ENCODE measurements at places on chromosomes 16 and 17.
A peak's percentile ranks its signal among the peaks of the same experiment; 100 is the strongest.

DNA sequence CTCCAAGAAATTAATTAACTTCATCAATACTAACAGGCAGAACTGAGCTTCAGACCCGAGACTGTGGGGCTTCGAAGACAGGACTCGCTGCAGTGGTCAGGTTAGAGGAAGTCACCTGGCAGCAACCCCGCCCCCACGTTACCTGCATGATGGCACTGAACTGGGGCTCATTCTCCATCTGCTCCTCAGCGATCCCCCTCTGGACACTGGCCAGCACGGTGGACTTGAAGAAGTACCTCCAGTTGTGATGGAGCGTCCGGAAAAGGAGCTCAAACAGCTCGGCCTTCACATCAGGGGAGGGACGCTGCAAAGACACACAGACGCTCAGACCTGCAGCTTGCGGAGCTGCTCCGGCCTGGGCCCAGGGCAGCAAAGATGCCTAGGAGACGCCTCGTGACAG is 40.9 kb upstream of the GSG1L start:
- no peak for DNase-seq

DNA sequence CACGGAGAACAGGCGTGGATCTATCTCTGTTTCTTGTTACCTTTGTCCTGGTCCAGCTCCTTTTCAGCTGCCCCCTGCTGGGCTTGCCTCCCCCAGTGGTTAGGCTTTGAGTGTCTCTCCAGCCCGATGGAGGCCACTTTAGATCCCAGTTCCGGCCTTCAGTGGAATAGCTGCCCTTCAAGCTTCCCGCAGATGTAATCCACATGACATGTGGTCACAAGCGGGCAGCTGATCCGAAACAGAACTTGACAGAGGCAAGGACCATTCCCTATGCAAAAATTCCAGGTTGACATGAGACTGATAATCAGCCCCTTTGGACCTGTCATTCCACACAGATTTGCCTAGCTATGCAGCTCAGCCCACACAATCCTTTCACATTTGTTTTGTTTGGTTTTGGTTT is 40.6 kb upstream of the AQP8 start:
- no peak for DNase-seq

DNA sequence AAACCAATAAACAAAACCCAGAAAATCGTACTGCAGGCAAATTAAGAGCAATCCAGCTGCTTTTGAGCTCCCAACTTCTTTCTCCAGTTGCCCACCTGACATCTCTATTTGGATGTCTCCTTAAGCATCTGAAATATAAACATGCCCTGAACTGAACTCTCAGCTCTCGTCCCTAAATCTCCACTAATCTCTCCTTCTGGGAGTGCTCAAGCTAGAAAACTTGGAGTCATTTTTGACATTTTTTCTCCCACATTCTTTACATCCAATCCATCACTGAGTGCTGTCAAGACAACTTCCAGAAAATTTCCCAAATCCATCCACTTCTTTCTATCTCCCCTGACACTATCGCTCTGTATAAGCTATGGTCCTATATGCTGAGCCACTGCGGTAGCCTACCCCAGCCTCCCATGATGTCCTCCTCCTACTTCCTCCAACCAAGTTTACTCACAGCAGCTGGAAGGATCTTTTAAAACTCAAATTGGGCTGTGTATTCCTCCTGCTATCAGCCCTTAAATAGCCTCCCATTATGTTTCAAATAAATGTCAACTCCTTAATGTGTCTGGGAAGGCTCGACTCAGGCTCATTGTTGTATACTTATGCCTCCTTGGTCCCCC is 53.1 kb downstream of the HS3ST3B1 start:
- no peak for DNase-seq

DNA sequence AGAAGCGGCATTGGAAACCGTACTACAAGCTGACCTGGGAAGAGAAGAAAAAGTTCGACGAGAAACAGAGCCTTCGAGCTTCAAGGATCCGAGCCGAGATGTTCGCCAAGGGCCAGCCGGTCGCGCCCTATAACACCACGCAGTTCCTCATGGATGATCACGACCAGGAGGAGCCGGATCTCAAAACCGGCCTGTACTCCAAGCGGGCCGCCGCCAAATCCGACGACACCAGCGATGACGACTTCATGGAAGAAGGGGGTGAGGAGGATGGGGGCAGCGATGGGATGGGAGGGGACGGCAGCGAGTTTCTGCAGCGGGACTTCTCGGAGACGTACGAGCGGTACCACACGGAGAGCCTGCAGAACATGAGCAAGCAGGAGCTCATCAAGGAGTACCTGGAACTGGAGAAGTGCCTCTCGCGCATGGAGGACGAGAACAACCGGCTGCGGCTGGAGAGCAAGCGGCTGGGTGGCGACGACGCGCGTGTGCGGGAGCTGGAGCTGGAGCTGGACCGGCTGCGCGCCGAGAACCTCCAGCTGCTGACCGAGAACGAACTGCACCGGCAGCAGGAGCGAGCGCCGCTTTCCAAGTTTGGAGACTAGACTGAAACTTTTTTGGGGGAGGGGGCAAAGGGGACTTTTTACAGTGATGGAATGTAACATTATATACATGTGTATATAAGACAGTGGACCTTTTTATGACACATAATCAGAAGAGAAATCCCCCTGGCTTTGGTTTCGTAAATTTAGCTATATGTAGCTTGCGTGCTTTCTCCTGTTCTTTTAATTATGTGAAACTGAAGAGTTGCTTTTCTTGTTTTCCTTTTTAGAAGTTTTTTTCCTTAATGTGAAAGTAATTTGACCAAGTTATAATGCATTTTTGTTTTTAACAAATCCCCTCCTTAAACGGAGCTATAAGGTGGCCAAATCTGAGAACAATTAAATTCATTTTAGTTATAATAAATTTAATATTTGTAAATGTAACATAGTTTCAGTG is 1.7 kb downstream of the HEXIM1 start:
- DNase-seq: peak; percentile 85

DNA sequence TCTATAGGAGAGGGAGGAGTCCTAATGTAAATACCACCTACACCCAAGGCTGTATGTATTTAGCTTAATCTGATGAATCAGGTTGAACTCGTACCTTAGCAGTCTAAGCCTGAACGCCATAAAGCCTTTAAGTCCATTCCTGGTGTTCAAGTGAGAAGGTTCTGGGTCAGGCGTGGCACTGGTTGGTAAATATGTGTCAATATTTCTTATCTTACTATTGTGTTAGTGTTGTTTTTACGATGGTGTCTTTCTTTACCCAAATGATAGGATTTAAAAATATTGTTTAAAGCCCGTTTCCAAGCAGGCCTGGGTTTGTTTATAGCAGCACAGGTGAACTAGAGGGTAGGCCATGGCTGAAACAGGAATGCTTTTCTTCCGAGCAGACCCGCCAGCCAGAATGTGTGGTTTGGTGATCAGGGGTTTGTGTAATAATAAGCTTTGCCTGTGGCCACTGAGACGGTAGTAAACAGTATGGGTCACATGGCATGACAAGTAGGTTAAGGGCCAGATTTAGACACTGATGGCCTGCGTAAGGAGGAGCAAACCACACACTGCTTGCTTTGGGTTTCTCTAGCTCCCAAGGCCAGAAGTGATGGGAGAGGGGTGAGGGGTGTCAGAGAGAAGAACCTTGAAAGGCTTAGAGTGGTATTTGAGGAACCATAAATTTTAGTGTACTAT is 3.3 kb downstream of the TMEM94 start:
- DNase-seq: peak; percentile 41

DNA sequence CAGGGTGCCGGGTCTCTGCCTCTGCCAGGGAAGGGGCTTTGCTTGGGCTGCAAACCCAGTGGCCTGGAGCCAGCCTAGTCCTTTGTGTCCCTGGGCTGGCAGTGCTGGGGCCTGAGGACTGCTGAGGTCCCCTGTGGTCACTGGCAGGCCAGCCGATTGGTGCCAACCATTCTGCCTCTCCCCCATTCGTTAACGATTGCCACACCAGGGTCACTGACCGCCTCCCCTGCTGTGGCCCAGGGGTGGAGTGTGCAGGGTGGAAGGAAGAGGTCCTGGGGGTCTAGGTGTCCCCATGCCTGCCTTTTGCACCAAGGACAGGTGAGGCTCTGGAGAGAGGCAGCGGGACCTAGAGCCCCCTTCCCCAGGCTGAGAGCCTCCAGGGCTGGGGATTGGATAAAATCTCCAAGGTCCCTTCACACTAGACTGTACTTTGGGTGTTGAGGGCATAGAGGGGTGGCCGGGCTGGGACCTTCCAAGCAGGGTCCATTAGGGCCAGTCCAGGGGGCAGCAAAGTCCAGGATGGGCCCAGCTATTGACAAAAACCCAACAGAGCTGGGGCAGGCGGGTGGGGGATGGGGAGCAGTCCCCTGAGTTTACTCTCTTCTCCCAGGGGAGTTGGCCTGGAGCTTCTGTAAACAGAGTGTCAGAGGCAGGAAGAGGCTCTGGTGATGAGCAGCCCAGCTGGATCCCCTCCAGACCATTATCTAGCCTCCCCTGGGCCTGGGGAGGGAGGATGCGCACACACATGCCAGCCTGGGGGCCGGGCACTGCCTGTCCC is 1.1 kb downstream of the VASN start:
- peak; percentile 43 for DNase-seq

GRCh38 chr16:2795395-2796143 is 2.7 kb upstream of the PRSS41 start:
- DNase-seq: peak; percentile 2

DNA sequence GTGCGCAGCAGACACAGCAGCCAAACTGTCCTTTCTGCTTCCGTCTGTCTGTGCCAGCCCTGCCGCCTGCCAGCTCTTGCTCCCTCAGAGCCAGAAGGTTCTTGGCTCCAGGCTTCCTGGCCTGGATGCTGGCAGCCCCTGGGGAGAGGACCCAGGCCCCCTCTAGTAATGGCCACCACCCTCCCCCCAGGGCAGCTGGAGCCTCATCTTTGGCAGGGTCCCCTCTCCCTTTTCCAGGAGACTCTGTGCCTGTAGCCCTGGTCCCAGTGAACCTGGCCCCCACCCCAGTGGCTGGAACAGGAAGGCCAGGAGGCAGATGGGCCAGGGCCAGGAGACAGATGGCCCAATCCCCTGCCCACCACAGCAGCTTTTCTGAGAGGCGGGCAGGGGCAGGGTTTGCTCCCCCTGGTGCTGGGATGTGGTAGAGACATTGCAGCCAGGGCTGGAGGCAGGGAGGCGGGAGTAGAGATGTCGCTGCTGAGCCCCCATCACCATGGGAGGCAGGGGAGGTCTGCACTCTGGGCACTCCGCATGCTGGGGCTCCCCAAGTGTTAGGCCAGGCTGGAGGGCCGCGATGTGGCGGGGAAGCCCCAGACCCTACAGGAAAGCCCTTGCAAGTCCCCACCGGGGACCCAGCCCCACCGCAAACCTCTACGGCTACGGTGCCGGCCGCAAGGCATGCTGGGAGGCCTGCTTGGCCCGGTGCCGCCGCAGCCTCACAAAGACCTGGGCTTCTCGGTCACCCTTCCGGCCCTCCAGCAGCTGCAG is 16.7 kb downstream of the UNC13D start:
- DNase-seq: peak; percentile 85

DNA sequence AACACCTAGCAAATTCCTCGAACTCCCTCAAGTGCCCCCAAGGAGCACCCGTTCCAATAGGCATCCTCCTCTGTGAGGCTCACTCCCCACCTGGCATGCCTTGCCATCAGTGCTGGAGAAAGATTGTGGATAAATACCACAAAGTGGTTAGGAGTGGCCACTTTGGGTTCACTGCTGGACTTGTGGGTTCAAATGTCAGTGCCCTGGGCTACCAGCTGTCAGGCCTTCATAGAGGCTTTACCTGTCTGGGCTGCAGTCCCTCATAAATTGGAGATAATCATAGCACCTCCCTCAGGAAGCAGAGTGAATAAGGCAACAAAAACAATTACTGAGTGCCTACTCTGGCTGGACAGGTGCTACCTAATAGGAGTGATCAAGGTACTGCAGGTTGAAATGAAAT is 1.5 kb upstream of the SYT17 start:
- no peak for DNase-seq

DNA sequence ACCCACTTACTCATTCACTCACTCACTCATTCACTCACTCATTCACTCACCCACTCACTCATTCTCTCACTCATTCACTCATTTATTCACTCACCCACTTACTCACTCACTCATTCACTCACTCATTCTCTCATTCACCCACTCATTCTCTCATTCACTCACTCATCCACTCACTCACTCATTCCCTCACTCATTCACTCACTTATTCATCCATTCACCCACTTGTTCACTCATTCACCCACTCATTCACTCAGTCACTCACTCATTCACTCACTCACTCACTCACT is 7.6 kb upstream of the CPSF4L start:
- DNase-seq: no peak

DNA sequence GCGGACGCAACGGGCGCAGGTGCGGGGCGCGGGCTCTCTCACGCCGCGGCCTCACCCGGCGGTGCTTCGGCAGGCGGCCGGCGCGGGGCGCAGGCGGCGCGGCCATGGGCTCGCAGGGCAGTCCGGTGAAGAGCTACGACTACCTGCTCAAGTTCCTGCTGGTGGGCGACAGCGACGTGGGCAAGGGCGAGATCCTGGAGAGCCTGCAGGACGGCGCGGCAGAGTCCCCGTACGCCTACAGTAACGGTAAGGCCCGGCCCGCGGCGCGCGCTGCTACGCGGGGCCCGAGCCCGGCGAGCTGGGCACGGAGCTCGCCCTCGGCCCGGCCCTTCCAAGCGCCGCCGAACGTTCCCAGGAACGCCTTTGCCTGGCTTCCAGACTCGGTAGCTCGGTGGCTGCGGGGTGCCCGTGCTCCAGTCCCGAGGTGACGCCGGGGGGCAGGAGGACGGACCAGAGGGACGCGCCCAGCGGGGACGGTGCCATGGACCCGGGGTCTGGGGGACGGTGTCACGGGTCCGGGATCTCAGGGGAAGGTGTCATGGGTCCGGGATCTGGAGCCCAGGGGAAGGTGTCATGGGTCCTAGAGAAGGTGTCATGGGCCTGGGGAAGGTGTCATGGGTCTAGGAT is 435 bp downstream of the RAB40C start:
- no peak for DNase-seq

DNA sequence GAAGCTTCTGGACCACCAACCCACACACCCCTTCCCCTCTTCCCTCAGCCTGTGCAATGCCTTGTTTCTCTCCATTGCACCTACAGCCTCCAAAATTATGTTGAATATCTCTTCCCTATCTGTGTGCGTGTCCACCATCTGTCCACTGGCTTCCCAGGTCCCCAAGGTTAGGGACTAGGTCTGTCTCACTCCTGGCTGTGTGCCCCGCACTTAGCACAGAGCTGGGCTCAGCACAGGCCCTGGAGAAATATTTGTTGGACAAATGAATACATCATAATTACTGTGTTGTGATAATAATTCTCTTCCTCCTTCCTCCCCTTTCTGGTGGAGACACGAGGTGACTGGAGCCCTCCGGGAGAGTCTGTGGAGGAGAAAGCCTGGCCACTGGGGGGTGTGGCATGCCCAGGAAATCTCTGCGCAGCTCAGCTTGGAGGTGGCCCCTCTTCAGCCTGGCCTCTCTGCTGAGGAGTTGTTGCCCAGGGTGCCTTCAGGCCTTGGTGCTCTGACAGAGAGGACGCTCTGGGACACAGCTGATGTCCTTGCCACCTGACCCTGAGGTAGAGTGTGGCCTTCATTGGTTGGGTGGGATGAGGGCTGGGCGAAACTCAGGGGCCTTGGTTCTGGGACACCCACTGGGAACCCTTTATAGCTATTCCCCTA is 3.3 kb upstream of the BRD7 start:
- DNase-seq: no peak

Measured in right hindlimb (tissue), 1 donor.